Stimulated activated CD8-positive, alpha-beta memory T cell treated with anti-CD3 and anti-CD28 coated beads, Interleukin-7, amount 100 ng/mL, for 24 hours (primary cell): ENCODE measurements at places on chromosomes 5 and 9.

DNA sequence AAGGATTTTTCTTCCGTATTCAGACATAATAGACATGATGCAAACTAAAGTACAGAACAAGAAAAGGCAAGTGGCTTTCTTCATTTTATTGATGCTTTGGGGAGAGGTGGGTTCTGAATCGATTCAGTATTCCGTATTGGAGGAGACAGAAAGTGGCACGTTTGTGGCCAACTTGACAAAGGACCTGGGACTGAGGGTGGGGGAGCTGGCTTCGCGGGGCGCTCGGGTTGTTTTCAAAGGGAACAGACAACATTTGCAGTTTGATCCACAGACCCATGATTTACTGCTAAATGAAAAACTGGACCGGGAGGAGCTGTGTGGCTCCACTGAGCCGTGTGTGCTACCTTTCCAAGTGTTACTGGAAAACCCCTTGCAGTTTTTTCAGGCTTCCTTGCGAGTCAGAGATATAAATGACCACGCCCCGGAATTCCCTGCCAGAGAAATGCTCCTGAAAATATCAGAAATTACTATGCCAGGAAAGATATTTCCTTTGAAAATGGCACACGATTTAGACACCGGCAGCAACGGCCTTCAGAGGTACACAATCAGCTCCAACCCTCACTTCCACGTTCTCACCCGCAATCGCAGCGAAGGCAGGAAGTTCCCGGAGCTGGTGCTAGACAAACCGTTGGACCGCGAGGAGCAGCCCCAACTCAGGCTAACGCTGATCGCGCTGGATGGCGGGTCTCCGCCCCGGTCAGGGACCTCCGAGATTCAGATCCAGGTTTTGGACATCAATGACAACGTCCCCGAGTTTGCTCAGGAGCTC is 551 bp downstream of the PCDHB6 start:
- DNase-seq = no peak

- DNase-seq = no peak
Observed at GRCh38 chr5:16681876-16682275, 65.1 kb upstream of the RETREG1 start.

- no peak for DNase-seq
Observed at GRCh38 chr5:33713136-33713765, 178.5 kb downstream of the ADAMTS12 start.

DNA sequence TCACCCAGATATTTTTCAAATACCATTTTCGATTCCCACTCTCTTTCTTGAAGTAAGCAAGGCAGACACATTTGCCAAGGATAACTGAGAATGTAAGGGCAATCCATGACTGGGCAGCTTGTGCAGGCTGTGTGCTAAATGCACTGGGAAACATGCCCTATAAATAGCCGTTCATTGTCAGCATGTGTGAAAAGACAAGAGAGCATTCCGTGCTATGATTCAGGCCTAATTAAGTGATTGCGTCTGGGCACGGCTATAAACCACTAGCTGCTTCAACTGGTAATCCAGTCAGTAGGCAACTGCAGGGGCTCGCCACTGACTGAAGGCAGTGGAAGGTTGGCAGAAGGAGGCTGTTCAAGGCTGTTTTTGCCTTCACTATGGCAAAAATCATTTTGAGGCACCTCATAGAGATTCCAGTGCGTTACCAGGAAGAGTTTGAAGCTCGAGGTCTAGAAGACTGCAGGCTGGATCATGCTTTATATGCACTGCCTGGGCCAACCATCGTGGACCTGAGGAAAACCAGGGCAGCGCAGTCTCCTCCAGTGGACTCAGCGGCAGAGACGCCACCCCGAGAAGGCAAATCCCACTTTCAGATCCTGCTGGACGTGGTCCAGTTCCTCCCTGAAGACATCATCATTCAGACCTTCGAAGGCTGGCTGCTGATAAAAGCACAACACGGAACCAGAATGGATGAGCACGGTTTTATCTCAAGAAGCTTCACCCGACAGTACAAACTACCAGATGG is at the start of gene HSPB3:
HSPB3 (plus strand) TSS at position 287 of the 745 bp plus-strand sequence; CDS start at position 378, 91 bp downstream.
- DNase-seq = no peak

DNA sequence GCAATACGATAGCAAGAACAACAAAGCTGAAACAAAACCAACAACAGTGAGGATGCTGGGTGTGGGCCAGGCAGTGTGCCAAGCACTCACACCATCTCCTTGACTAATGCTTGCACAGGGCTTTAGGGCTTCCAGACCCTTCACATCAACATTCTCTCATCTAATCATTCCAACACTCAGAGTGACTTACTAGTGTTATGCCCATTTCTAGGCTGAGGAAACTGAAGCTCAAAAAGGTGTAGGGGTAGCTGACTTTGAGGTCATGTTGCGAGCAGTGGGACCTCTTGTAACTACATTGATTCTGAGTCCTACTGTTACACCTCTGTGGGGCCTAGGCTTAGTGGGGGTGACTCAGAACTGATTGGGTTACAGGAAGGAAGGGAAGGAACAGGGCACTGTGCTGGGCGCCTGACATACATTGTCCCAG is 9.7 kb downstream of the ANGPTL2 start:
- no peak for DNase-seq

DNA sequence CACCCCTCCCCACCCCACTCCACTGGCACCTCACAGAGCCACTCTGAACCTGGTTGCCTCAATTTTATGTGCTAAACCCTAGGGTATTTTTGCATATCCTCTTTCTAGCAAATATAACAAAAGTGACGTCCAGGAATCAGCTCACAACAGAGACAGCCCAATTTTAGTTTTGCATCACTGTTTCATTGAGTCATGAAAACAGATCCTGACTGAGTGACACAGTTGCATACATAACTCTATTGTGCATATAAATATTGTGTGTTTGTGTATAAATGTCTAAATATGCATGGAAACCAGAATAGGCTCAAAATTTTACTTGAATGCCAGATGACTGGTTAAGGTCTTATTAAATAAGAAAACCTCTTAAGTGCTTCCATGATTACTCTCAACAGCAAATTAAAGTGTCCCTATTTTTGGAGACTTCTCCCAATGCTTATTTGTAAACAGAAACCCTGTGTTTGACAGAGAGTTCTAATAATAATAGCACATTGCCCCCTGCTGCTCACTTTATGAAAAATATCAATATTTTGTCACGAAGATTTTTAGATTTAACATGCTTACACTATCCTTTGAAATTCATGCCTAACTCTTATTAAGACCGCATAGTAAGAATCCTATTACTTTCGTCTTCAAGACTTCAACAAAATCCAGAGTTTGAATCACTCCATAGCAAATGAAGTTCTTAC is 75.5 kb upstream of the PRRC1 start:
- no peak for DNase-seq

DNA sequence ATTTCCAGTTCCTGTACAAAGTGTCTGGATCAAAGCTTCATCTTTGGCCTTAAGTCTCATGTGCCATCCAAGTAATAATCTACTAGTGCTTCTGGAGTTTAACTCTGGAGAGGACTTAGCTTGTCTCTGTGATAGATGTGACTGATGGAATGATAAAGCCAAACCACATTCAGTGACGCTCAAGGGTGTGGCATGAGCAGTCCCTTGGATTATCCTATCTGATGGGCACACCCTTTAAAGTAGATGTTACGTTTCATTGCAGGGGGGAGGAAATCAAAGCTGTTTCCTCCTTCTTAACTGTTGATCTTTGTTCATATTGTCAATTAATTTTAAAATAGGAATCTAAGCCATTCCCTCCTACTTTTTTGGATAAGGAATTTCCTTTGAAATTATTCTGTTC is 8.5 kb upstream of the EGFLAM start:
- DNase-seq = no peak

DNA sequence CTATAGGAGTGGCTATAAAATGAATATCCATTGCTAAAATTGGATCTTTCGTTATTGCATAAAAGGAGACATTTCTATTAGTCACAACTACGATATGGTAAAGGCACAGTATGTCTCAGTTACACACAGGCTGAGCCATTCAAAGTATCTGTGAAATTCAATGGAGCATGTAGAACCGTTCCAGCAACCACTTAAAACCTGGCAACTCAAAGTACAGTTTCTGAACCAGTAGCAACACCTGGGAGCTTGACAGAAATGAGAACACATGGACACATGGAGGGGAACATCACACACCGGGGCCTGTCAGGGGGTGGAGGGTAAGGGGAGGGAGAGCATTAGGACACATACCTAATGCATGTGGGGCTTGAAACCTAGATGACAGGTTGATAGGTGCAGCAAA is 15.4 kb downstream of the POC5 start:
- no peak for DNase-seq
